Frontal cortex (tissue), 4 donors: ENCODE measurements at places on chromosomes 5 and 9.

DNA sequence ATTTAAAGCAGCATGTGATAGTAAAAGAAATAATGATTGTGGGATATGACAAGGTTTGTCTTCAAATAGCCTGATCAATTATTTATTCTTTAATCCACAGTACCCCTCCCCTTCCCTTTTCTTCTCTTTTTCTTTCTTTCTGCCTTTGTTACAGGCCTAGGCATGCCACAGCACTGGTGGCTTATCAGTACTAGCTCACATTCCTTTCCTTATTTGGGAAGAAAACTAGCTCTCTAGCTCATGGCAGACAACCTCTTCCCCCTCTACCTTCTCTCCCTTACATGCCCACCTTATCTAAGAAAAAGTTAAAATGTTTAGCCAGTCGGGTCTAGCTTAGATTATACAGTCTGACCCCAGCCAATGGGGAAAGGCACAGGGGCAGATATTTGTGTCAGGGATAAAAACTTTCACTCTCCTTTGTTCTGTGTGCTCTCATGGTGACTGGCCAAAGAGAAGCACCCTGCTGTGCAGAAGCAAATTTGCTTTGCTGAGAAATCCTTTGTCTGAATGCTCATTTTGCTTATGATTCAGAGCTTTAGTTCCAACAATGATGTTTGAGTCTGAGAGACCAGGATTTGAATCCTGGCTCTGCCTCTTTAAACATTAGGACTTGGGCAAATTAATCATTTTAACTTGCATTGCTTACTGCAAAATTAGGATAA, 75.8 kb upstream of the CDH12 start:
- no peak for DNase-seq

GRCh38 chr5:87169300-87169991, 98.2 kb upstream of the RASA1 start:
- no peak for DNase-seq

DNA sequence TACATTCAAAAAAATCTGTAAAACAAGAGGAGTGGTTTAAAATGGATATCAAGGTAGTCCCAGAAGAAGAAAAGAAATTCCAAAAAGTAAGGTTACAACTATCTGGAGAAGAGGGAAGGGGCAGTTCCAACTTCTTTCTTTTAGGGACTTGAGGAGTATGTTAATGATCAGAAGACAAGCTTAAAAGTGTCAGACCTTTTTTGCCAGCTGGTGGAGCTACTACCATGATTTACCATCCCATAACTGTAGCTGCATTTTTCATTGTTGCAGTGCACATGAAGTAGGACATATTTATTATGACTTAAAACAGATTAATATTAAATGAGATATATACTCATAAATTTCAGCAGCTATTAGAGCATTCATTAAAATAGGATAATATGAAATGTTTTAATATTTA, 158.5 kb upstream of the RGS7BP start:
- DNase-seq, result no peak

DNA sequence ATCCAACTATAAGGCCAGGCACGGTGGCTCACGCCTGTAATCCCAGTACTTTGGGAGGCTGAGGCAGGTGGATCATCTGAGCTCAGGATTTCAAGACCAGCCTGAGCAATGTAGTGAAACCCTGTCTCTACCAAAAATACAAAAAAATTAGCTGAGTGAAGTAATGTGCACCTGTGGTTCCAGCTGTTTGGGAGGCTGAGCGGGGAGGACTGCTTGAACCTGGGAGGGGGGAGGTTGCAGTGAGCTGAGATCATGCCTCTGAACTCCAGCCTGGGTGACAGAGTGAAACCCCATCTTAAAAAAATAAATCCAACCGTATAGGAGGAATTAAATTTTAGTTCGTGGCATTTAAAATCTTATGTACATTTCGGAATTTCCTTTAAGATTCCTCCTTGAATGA, 123.4 kb downstream of the CDC42SE2 start:
- no peak for DNase-seq

- no peak for DNase-seq
Measured at GRCh38 chr5:54956922-54957321, 28.5 kb downstream of the ESM1 start.

DNA sequence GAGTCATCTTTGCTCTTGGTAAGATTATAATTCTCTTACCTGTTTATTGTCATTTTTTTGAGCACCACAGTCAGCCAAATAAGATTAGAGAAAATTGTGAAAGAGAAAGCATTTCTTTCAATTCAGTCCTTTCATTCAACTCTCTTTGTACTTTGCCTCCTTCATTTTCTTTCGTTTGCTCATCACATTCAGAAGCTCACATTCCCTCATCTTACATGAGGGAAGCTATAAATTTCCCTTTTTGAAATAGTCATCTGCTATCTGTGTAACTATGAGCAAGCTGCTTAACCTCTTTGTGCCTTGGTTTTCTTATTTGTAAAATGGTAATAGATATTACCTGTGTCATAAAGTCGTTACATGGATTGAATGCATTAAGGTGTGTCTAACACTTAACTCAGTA, 41.4 kb downstream of the PAM start:
- DNase-seq, result no peak

DNA sequence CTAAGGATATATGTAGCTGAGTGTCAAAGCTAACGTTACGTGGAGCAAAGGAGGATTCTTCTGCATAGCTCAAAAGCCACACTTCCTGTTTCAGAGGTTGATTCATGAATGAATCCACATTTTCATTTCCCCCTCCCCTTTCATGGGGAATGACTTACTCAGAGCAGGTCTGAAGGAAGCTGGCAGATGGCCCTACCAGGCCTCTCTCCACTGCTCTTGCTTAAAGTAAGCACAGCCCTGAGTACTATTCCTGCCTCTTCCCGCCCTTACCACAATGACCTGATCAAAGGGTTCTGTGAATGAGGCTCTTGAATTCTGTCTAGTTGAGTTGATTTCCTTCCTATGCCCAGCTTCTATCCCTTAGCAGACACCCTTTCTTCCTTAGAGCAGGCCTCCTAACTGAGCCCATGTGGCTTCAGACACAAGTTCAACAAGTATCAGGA, 6.3 kb downstream of the IGIP start:
- no peak for DNase-seq

- DNase-seq, result no peak
Measured at GRCh38 chr9:20650750-20651299, 28.5 kb upstream of the MLLT3 start.

DNA sequence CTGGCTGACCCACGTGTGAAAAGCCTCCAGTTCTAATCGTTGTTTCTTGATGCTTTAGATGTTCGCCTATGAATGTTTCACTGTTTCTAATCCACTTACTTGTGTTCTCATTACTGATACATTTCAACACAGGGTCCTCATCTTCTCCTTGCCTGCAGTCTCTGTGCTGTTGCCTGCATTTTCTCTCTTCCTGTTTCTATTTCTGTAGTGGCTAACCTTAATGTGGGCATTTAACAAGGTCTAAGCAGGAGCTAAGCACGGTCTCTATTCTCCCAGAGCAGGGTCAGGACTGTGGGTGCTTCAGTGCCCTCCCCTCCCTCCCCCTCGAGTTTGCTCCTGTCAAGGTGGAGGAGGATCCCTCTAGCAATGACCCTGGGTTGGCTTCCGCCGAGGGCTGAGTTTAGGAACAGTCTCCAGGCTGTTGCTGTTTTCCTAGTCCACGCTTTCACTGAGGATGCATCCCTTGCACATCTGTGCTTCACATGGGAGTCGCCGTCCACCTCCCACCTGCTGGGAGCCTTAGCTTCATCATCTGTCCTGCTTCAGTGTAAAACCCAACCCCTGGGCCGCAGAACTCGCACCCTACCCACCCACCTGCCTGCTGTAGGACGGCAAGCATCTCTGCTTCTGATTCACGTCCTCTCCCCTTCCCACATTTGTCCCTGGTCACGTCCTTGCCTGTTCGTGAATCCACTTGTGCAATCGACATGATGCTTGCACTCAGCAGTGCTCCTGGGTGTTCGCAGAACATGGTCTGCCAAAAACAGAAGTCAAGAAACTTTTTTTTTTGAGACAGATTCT, 2.4 kb upstream of the EXOC3 start:
- DNase-seq, result no peak

GRCh38 chr5:140588311-140589070, 23.9 kb downstream of the SLC35A4 start:
- DNase-seq, result no peak
